ENCODE measurements at places on chromosomes 7 and 10. TPM values are rescaled to one million over a fixed set of nuclear protein-coding genes. Genes with fewer than 3 reads are reported as not detected.

Gene SPDYE6
- total RNA-seq = not detected

DNA sequence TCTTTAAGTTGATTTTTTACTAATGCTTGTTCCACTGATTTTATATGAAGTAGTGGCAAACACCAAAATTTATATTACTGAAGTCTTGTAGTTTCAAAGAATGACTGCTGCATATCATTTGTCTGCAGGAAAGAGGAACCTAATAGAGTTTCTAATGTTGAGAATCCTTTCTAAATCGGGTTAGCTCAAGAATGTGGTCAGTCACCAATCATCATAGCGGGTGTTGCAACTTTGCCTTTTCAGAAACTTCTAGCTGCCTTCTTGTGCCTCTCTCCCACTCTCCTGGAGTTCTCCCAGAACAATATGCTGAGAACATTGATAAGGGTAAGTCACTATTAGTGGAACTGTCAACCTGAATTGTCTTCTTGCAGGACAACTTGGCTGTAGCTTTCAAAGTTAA is 524.8 kb upstream of the SORCS1 start:
- peak overlapping the region; percentile 25 for H3K4me3 ChIP-seq
- peaks cover 16% of the 10 kb centered on the region for H3K4me1 ChIP-seq
- no peak overlapping the region for H3K27ac ChIP-seq
- H3K27me3 ChIP-seq = no peaks in the 10 kb centered on the region

DNA sequence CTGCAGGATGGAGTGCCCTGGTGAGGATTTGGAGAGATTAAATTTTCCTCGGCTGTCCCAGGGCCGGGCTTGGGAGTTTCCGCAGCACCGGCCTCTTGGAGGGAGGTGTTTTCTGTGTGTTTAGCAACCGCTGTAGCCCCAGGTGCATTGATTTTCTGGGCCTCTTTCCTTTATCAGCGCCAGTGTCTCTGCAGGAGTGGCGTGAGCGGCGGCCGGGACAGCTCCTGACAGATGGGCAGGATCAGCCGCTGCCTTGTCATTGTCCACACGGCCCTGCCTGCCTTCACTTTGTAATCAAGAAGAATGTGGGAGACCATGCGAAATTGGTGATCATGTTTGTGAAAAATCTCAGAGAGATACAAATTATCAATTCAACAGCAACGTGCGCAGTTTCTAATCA is 32.4 kb downstream of the NKX6-2 start:
- no peaks in the 10 kb centered on the region for H3K27me3 ChIP-seq
- DNase-seq = no peak
- no peak overlapping the region for H3K27ac ChIP-seq
- peaks cover 61% of the 10 kb centered on the region for H3K36me3 ChIP-seq

DNA sequence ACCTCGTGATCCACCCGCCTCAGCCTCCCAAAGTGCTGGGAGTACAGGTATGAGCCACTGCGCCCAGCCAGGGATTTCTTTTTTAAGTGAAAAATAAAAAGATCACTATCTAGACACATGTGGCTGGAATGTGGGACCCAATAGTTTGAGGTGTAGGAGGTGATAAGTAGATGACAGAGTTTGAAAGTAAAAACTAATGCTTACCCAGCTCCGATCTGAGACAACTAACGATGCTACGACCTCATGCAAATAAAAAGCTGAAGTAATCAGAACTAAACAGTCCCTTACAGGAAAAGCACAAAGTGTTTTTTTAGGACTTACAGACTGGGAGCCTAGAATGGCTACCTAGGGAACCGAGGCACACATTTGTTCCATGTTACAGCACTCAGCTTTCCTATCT is 23.0 kb downstream of the PCGF6 start:
- no peak overlapping the region for H3K4me3 ChIP-seq
- H3K27me3 ChIP-seq = no peaks in the 10 kb centered on the region
- H3K36me3 ChIP-seq = peaks cover 81% of the 10 kb centered on the region
- H3K27ac ChIP-seq = no peak overlapping the region

GRCh38 chr10:71396084-71396710 is 523 bp upstream of the CDH23 start:
- DNase-seq = no peak
- peak overlapping the region; percentile 55 for H3K4me3 ChIP-seq
- no peaks in the 10 kb centered on the region for H3K36me3 ChIP-seq
- H3K4me1 ChIP-seq = peaks cover 10% of the 10 kb centered on the region
- H3K27me3 ChIP-seq = peaks cover 53% of the 10 kb centered on the region

Gene COL28A1
- total RNA-seq = 2.0 TPM

All from lower lobe of right lung (tissue), 2 donors.